IMR-90 (cell line): ENCODE measurements at places on chromosomes 7 and 10. TPM values are rescaled to one million over a fixed set of nuclear protein-coding genes. Genes with fewer than 3 reads are reported as not detected.

FGFR2 gene
- polyA plus RNA-seq = not detected in 2 replicates

PAPOLB gene
- not detected in 2 replicates for polyA plus RNA-seq

LIPM gene
- not detected in 2 replicates for polyA plus RNA-seq

GARIN1A gene
- polyA plus RNA-seq = 1.4 and 1.6 TPM in 2 replicates

MMD2 gene
- polyA plus RNA-seq = not detected in 2 replicates

ASZ1 gene
- polyA plus RNA-seq = not detected in 2 replicates

PAOX gene
- 4.3 and 4.5 TPM in 2 replicates for polyA plus RNA-seq

HMX3 gene
- polyA plus RNA-seq = not detected in 2 replicates

VPS37D gene
- 3.1 and 4.8 TPM in 2 replicates for polyA plus RNA-seq

MRC1 gene
- polyA plus RNA-seq = not detected in 2 replicates

ZNF727 gene
- not detected in 2 replicates for polyA plus RNA-seq

PUS7 gene
- 9.7 and 11.7 TPM in 2 replicates for polyA plus RNA-seq

CHRM2 gene
- 77.9 and 79.3 TPM in 2 replicates for polyA plus RNA-seq

SLC13A4 gene
- 0.10 TPM in 1 of 2 replicates, not detected in the other for polyA plus RNA-seq

TRIM50 gene
- not detected in 2 replicates for polyA plus RNA-seq

CCDC126 gene
- 4.1 TPM in 2 replicates for polyA plus RNA-seq

ACTR3C gene
- polyA plus RNA-seq = not detected in 2 replicates

AUTS2 gene
- polyA plus RNA-seq = 3.0 and 3.5 TPM in 2 replicates

JCAD gene
- polyA plus RNA-seq = 14.8 and 15.9 TPM in 2 replicates

SHTN1 gene
- 1.9 and 2.3 TPM in 2 replicates for polyA plus RNA-seq

TMEM270 gene
- 0.17 TPM in 1 of 2 replicates, not detected in the other for polyA plus RNA-seq

TEX36 gene
- polyA plus RNA-seq = not detected in 2 replicates

SLC25A13 gene
- polyA plus RNA-seq = 5.6 and 7.4 TPM in 2 replicates

UMAD1 gene
- polyA plus RNA-seq = 7.6 and 8.4 TPM in 2 replicates

LMOD2 gene
- not detected in 2 replicates for polyA plus RNA-seq

HACD1 gene
- 17.8 and 24.9 TPM in 2 replicates for polyA plus RNA-seq

NPC1L1 gene
- 0.03 and 0.07 TPM in 2 replicates for polyA plus RNA-seq

ASAH2 gene
- 0.31 and 0.77 TPM in 2 replicates for polyA plus RNA-seq

LRRTM3 gene
- not detected in 2 replicates for polyA plus RNA-seq

DIP2C gene
- 16.1 and 17.3 TPM in 2 replicates for polyA plus RNA-seq

ZNF518A gene
- polyA plus RNA-seq = 1.8 and 2.1 TPM in 2 replicates

HOXA13 gene
- polyA plus RNA-seq = not detected in 2 replicates

BAIAP2L1 gene
- 5.8 and 6.0 TPM in 2 replicates for polyA plus RNA-seq

AP3M1 gene
- polyA plus RNA-seq = 21.6 and 26.6 TPM in 2 replicates

DKK1 gene
- polyA plus RNA-seq = 91.4 and 97.6 TPM in 2 replicates

UNCX gene
- not detected in 2 replicates for polyA plus RNA-seq

MRLN gene
- not detected in 2 replicates for polyA plus RNA-seq

VWC2 gene
- polyA plus RNA-seq = not detected in 2 replicates

EXOC4 gene
- 25.4 and 31.5 TPM in 2 replicates for polyA plus RNA-seq

PRSS2 gene
- polyA plus RNA-seq = not detected in 2 replicates

SYT15B gene
- 0.96 TPM in 2 replicates for polyA plus RNA-seq

ADAM8 gene
- polyA plus RNA-seq = 0.74 and 0.90 TPM in 2 replicates

CALML5 gene
- not detected in 2 replicates for polyA plus RNA-seq

ENTPD7 gene
- 6.5 and 8.0 TPM in 2 replicates for polyA plus RNA-seq

NAPEPLD gene
- polyA plus RNA-seq = 1.4 and 2.2 TPM in 2 replicates

PRF1 gene
- polyA plus RNA-seq = not detected in 2 replicates

IFIT1B gene
- polyA plus RNA-seq = not detected in 2 replicates

MMP21 gene
- not detected in 2 replicates for polyA plus RNA-seq

HTR7 gene
- 0.43 and 0.44 TPM in 2 replicates for polyA plus RNA-seq

OR9A2 gene
- not detected in 2 replicates for polyA plus RNA-seq
